ENCODE measurements at places on chromosomes 11 and 22.

- no peak for DNase-seq
Measured at GRCh38 chr11:2572491-2573239, 127.1 kb downstream of the KCNQ1OT1 start.

GRCh38 chr22:41128606-41129005, 36.2 kb downstream of the EP300 start:
- no peak for DNase-seq

DNA sequence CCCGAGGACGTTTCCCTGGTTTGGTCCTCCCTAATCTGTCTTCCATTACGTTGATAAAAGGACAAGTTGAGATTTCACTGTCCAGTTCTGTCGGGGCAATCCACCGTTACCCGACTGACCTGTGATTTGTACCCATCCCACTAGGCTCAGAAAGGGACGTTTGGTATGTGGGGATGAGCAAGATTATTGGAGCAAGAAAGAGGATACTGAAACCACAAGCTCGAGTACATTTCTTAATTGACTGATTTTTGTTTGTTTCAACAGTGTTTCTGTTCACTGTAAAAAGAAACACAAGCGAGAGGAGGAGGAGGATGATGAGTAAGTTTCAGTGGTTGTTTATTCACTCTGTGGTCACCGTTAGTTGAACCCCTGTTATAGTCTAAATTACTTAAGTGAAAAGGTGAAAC, 969 bp downstream of the CCDC117 start:
- no peak for DNase-seq

GRCh38 chr11:861105-861479, 18.4 kb downstream of the TSPAN4 start:
- DNase-seq: no peak

DNA sequence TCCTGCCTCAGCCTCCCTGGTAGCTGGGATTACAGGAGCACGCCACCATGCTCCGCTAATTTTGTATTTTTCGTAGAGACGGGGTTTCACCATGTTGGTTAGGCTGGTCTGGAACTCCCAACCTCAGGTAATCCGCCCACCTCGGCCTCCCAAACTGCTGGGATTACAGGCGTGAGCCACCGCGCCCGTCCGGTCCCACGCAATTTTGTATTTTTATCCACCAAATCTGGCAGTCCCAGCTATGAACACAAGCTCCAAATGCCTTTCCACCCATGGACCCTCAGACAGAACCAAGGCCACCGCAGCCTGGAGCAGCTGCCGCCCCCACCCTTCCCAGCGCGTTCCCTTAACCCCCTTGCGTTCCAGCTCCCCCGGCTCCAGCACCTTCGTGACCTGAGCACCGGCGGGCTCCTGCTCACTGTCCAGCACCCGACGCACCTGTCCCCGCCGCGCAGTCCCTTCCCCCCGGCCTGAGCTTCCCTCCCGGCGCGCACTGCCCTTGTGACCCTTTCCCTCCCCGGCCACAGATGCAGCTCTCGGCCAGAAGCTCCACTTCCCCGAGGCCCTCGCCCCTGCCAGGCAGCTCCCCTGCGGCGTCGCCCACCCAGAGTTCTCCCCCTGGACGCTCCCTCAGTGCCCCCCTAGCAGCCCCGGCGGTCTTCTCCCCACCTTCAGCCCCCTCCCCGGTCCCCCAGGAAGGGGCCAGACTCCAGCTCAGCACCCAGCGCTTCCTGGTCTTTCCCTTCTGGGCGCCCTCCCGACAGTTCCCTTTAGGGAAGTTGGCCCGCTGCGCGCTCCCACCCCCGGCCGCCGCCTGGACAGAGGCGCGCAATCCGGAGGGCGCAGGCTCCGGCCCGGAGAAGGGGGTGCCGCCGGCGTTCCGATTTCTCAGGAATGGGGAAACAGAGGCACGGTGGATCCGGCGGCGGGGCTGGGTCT, 5.6 kb upstream of the ZBED4 start:
- DNase-seq: no peak

- DNase-seq: no peak
Measured at GRCh38 chr11:4465407-4465806, 16.3 kb downstream of the OR52K2 start.

- DNase-seq: no peak
Measured at GRCh38 chr11:3736816-3737215, 60.5 kb downstream of the NUP98 start.

DNA sequence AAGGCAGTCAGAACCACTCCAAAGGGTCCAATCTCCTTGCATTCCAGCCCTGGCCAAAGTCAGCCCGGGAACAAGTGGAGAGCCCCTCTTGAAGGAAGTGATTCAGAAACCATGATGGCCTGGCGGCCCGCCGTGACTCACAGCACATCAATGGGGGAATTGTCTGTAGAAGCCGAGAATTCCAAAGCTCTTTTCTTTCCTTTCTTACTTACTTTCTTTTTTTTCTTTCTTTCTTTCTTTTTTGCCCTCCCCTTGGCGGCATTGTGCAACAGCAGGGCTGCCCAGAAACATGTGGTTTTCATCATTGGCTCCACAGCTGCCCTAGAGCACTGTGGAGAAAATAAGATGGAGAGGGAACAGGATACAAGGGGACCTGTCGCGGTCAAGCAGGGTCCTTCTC, 140.2 kb upstream of the TIMP3 start:
- no peak for DNase-seq

DNA sequence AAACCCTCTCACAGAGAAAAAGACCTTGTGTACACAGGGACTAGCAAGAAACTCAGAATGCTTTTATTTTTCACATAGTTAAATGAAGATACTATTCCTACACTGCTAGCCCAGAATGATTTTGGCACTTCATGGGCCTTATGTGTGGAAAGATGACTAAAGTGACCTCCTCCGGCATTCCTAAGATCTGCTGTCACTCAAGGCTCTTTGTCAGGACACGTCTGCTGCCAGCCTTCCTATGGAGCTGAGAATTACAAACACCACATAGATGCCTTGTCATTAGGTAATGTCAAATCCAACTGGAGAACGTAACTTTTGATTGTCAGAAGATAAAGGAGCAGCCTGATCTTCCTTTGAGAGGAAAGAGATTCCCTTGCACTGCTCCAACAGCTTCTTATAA, 249.1 kb downstream of the FAT3 start:
- DNase-seq: no peak

DNA sequence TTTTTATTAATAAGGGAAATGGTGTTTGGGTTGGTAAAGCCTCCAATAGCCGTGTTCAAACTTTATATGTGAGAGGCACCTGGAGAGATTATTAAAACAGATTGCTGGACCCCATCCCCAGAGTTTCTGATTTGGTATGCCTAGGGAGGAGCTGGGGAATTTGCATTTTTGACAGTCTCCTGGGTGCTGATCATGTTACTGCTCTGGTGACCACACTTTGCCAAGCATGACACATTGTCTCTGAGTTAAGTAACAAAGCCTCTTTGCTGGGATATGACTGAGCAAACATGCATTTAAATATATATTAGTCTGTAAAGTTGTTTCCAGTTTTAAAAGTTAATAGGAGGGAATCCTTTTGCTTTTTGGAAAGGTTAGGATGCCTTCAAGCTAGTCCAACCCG, 140.4 kb downstream of the NAV2 start:
- DNase-seq: no peak

GRCh38 chr11:124669193-124669592, 4.3 kb downstream of the SIAE start:
- peak; percentile 6 for DNase-seq

GRCh38 chr11:859394-860131, 16.9 kb downstream of the TSPAN4 start:
- DNase-seq: no peak

GRCh38 chr11:36006556-36006955, 62.7 kb downstream of the LDLRAD3 start:
- DNase-seq: no peak

GRCh38 chr11:128660947-128661346, 32.9 kb upstream of the FLI1 start:
- no peak for DNase-seq

- DNase-seq: no peak
Measured at GRCh38 chr11:84319863-84320262, 1033.7 kb upstream of the CCDC90B start.

- no peak for DNase-seq
Measured at GRCh38 chr11:57276169-57276970, 39.3 kb upstream of the APLNR start.
